ENCODE measurements at places on chromosomes 1 and 21. TPM values are rescaled to one million over a fixed set of nuclear protein-coding genes. Genes with fewer than 3 reads are reported as not detected.

GRCh38 chr1:19799230-19800075, at the start of gene TMCO4:
TSS of gene TMCO4 (minus strand) at chr1:19799916. CDS start at chr1:19780758, 19,158 bp downstream.
- no peak for DNase-seq

DNA sequence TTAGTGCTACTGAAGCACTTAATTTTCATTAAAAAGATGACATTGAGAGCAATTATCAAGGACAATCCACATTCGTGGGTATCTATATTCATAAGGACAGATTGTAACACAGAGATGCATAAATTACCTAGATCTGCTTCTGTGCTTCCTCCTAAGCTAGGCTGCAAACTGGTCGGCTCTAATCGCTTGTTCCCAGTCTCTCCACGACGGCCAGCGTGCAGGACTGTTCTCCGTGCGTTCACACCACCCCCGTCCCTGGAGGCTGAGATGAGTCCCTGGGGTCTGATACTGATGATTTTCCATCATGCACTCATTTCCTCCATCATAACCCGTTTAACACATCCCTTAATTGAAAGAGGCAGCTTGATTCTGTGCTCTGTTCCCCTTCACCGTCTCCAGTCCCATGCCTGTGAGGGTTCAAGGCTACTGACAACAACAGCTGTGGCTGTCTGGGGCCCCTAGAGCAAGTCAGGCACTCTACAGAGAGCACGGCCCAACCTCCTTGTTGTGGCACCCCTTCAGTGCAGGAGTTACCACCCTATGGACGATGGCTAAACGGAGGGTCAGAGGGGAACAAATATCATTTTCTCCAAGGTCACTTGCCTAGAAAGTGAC, 469.6 kb downstream of the NPHP4 start:
- DNase-seq: no peak

DNA sequence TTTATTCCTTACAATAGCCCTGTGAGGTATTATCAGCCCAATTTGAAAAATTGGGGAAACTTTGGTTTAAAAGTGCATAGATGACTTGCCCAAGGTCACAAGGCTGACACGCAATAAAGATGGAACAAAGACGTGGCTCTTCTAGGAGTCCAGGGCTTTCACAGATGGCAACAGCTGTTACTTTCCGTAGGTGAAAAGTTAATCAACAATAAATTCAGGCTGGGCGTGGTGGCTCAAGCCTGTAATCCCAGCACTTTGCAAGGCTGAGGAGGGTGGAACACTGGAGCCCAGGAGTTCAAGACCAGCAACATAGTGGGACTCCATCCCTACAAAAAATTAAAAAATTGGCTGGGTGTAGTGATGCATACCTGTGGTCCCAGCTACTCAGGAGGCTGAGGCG, 87.8 kb upstream of the ATF3 start:
- no peak for DNase-seq

GRCh38 chr1:156760092-156760795, 7.1 kb upstream of the PRCC start:
- DNase-seq: no peak

Gene CHI3L1
- 14.1 TPM for polyA plus RNA-seq

Gene TMEM200B
- polyA plus RNA-seq: 16.0 TPM

Gene OR2T10
- polyA plus RNA-seq: 0.08 TPM

Gene PDZK1IP1
- 48.3 TPM for polyA plus RNA-seq

- DNase-seq: no peak
These were observed 63.3 kb upstream of the RNF11 start for GRCh38 chr1:51172811-51173210.

DNA sequence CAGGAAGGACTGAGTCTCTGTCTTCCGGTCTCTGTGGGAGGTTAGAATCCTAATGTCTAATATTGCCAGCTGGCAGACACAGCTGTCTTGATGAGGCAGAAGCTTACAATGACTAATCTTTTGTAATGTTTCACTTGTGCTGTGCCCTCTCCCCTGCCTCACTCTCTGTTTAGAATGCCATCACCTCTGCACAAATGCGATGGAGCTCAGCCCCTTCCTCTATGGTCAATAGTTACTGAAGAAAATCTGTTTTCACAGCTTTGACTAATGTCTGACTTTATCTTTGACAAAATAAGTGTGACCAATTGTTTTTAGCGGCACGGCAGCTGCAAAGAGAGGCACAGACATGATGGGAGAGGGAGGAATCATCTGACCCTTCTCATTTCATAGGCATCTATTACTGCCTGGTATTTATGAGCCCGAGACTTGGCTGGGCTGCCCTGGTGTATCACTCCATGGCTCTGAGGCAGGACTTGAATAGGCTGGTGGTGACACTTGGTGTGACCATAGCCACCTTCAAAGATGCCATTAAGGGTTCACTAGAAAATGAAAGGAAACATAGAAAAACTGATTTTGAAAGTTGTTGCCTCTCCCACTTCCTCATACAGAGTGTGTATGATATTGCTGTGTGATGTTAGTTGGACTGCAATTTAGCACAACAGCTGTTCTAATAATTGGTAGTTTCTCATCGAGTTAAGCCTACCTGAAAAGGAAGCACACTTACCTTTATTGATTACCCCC, 163.2 kb upstream of the NBPF11 start:
- no peak for DNase-seq

Gene KCNQ4
- 1.6 TPM for polyA plus RNA-seq

Gene SH2D2A
- 1.6 TPM for polyA plus RNA-seq

All from left renal cortex interstitium (tissue), 4 donors.